CD4-positive, alpha-beta memory T cell (primary cell): ENCODE measurements at places on chromosomes 3 and 15.

- no peak for DNase-seq
Measured at GRCh38 chr3:190701096-190701532, 161.4 kb downstream of the GMNC start.

GRCh38 chr15:33168444-33168843 lies 26.1 kb downstream of the FMN1 start:
- no peak for DNase-seq

DNA sequence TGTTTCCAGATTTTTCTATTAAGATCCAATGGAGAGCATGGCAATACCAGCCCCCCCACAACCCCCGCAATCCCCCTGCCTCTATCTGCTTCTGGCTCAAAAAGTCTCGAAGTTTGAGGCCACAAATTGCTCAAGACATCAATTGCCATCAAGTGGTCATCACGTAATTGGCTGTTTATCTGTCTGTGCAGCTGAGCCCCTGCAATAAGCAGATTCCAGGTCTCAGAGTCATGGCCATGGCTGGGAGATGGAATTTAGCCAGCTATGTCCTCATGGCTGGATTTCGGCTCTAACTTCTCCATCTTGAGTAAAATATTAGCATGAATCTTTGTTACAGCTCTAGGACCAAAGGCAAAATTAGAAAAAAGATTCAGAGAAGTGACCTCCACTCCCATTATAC lies 22.7 kb downstream of the SSUH2 start:
- DNase-seq: no peak

DNA sequence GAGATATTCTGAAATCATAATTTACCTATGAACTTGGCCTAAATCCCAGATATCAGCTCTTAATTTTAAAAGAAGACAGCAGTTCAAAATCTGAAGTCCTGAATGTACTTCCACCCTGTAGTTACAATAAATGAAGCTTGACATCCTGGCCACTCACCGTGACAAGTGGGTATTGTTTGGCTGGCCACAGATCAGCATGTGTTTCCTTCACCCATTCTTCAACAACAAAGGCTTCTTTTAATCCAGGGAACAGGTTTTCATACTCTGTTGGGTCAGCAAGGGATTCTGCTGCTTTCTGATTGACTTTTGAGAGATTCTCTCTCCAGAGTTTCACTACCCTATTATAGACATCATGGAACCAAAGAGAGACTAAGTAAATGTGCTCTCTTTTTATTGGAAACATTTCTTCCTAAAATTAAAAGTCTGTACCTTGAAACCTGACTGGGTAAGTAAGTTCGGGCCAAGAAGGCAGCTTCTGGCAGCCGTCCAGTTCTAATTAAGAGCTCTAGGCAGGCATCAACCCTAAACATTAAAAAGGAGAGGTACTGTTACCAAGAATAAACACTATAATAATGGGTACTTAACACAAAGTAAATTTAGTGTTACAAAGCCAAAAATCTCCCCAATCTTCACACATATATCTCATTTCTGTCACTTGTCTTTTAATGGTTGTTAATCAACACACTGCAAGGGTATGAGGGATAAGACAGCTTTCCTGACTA lies 15.2 kb downstream of the MRPS22 start:
- DNase-seq: no peak

- DNase-seq: no peak
Measured at GRCh38 chr3:29241855-29242254, 39.0 kb upstream of the RBMS3 start.

- DNase-seq: no peak
Measured at GRCh38 chr15:41671656-41672648, 11.7 kb downstream of the MGA start.

GRCh38 chr3:151146071-151146730 lies 56.8 kb downstream of the GPR171 start:
- DNase-seq: peak; percentile 52

- DNase-seq: no peak
Measured at GRCh38 chr15:35755237-35755802, 209.4 kb upstream of the DPH6 start.

DNA sequence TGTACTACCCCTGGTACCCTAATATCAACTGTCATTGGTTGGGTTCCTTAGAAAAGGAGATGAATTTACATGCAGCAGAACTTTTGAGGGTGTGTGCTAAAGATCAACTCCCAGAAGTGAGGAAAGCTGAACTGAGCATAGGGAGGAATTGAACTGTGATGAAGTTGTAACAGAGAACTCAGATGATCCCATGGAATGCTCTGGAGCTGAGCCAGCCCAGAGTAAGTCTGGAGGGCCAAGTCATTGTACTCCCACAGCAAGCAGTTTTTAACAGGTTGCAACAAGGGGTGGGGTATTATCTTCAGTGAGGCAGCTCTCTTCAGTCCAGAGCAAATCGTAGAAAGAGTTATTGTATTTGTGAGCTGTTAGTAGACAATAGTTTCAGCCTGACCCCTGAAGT lies 572.3 kb downstream of the PYDC2 start:
- no peak for DNase-seq

DNA sequence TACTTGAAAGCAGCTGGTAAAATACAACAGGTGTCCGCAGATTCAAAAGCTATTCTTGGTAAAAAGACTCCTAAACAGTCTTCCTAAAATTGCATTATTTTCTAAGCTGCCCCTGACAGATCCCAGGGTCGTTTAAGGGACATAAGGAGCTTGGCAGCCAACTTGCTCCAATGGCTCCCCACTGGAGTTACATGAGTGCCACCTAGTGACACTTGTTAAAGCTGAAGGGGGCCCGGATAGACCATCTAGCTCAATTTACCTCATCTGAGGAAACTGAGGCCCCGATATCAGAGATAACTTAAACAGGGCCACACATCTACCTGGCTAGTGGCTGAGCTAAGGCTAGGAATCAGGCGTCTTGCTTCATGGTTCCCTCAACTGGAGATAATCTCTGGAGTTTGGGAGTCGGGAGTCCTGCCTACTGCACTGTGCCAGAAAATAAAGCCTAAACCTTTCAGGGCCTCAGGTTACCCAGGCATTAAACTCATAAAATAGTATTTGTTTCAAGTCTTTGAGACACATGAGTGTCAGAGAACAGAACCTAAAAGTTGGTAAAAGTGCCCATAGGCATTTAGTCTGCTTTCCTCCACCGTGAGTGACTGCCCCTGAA lies 6.5 kb upstream of the TBC1D23 start:
- DNase-seq: peak; percentile 24
